ENCODE measurements at places on chromosomes 16 and 17. TPM values are rescaled to one million over a fixed set of nuclear protein-coding genes. Genes with fewer than 3 reads are reported as not detected.

- no peak for DNase-seq
- H3K36me3 ChIP-seq, result no peaks in the 10 kb centered on the region
- H3K4me1 ChIP-seq, result no peaks in the 10 kb centered on the region
- H3K27ac ChIP-seq, result no peak overlapping the region
- no peaks in the 10 kb centered on the region for H3K27me3 ChIP-seq
These were observed 185.3 kb upstream of the CACNG3 start for GRCh38 chr16:24070851-24071250.

DNA sequence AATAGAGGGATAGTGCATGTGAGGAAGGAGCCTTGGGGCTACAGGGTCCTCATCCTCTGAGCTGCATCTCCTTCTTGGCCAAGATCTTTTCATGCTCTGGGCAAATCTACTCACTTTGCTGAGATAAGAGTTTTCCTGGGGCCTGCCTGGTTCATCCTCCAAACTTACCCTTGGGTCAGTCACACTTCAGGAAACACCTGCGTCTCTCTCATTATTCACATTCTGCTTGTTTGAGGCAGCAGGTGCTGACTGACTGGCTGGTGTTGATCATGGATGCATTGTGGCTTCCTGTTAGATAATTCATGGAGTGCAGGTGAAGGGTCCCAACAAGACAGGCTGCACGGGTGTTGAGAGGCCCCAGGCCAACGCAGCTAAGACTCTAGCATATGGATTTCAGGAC lies 162.6 kb downstream of the SALL1 start:
- no peaks in the 10 kb centered on the region for H3K27me3 ChIP-seq
- no peaks in the 10 kb centered on the region for H3K36me3 ChIP-seq
- DNase-seq, result no peak
- H3K4me1 ChIP-seq, result no peaks in the 10 kb centered on the region
- H3K4me3 ChIP-seq, result no peak overlapping the region

GRCh38 chr17:56640116-56640515 lies 46.6 kb downstream of the NOG start:
- no peak overlapping the region for H3K27ac ChIP-seq
- H3K36me3 ChIP-seq, result no peaks in the 10 kb centered on the region
- H3K4me1 ChIP-seq, result no peaks in the 10 kb centered on the region

- H3K4me3 ChIP-seq, result no peak overlapping the region
- H3K27me3 ChIP-seq, result no peaks in the 10 kb centered on the region
- H3K27ac ChIP-seq, result no peak overlapping the region
- no peaks in the 10 kb centered on the region for H3K36me3 ChIP-seq
- DNase-seq, result no peak
- H3K4me1 ChIP-seq, result peaks cover 4% of the 10 kb centered on the region
These were observed 32.0 kb upstream of the IL34 start for GRCh38 chr16:70614208-70614951.

CA5A gene
- not detected for total RNA-seq

TEKT5 gene
- not detected for total RNA-seq

Data from breast epithelium (tissue), 4 donors.